ENCODE measurements at places on chromosomes 2 and 18.

DNA sequence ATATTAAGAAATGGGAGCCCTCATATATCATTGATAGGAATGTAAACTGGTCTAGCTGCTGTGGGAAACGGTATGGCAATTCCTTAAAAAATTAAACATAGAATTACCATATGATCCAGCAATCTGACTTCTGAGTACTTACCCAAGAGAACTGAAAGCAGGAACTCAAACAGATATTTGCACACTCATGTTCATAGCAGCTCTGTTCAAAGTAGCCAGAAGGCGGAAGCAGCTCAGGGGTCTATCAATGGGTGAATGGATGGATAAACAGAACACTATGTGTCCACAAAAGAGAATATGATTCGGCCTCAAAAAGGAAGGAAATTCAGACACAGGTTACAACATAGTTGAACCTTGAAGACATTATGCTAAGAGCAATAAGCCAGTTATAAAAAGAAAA is 135.7 kb upstream of the NDUFV2 start:
- no peak for DNase-seq

DNA sequence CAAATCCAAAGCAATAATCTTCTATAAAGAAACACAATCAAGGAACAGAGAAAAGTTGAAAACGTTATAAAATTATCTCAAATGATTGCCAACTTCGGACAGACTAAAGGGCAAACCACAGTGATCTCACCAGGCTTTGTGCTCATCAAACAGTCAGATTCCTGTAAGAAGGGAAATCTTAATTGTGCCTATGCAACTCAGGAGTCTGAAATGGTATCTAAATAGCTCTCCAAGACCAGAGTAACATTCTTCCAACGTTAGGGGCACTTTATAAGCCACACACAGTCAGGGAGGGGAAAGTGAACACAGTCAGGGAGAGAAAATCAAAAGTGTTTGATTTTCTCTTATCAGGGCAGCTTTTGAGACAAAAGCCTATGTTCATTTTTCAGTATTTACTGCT is 29.4 kb downstream of the PLEKHM3 start:
- no peak for DNase-seq

GRCh38 chr2:231935207-231935524 is 9.0 kb upstream of the NPPC start:
- DNase-seq, result no peak

GRCh38 chr2:62147610-62148301 is 48.2 kb upstream of the B3GNT2 start:
- no peak for DNase-seq

DNA sequence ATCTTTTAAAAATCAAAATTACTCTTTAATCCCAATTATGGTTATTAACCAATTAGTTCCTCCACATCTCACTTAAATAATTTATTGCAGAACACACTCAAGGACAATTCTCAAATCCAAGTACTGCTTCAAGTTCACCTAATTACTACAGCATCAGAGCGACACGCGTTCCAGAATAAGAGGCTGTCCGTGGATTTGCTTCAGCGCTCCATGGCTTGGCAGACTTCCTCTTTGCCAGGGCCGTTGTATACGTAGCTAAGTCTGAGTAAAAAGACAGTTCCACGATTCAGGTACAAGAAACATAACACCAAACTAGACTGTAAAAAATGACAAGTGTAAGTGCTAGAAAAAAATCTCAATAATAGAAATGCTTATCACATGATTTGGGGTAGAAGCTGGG is 153.2 kb upstream of the MYT1L start:
- DNase-seq, result no peak

DNA sequence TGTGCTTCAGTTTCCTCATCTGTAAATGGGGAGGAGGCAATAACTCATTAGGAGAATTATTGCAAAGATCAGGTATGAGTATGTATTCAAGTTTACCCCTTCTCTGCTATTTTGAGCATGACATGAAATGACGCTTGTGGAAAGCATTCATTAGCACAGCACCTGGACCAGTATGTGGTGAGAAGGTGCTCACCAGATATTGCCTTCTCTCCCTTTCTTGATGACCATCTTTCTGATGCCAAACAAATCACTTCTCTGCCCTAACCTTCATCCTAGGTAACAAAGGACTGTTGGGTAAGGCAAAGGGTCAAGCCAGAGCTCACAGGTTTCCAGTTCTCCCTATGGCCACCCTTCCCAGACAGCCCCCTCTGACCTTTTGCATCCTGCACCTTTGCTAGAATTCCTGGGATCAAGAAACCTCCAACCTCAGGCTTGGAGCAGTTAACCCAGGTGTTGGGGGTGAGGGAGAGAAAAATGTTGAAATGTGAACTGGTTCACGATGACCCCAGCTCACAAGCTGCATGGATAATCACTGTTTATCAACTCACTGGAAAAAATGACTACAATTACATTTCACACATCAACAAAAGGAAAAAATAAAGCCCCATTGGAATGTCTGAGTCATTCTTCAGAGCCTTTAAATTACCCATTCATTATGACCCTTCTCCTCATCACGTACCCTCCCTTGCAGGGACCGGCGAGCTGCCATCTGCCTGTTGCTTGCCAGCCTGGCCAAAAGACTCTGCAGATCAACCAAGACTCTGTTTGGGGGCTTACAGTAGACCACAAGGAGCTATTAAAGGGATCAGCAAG is 41.6 kb downstream of the LBH start:
- DNase-seq, result no peak

DNA sequence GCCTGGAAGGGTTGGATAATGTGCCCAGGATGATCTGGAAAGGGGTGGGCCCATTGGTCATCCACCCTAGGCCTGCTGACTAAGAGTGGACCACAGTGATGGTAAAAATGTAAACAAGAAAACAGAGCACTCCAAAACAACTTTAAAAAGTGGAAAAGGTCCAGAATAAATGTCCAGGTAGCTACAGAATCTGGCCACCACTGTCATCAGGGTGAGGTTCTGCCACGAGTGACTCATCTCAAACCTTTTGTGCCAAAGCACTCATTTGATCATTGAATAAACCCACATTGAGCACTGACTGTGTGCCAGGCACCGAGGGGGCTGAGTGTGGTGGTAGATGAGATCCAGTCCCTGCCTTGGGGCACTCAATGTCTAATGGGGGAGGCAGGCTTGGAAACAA is 64.9 kb downstream of the EMX1 start:
- DNase-seq, result no peak

GRCh38 chr2:187459256-187459655 is 11.2 kb upstream of the CALCRL start:
- DNase-seq, result no peak

DNA sequence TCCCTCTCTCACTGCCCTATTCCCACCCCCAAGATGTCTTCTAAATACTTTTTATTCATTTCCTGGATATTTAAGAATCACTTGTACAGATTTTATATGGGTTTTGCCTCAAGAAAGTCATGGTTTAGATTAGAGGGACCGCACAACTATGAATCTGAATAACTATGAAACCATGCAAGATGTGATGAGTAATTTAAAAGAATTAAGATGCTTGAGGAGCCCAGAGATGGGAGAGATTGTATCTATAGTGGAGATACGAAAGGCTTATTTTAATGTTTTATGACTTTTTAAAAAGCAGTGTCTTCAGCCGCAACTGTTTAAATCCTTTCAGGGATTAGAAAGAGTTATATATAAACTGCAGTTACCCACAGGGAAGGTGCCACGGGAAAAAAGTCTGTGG is 324.1 kb downstream of the LPIN1 start:
- DNase-seq, result no peak

GRCh38 chr2:159118859-159119500 is 150.5 kb downstream of the TANC1 start:
- no peak for DNase-seq

GRCh38 chr18:58726671-58727070 is 55.4 kb downstream of the MALT1 start:
- no peak for DNase-seq

DNA sequence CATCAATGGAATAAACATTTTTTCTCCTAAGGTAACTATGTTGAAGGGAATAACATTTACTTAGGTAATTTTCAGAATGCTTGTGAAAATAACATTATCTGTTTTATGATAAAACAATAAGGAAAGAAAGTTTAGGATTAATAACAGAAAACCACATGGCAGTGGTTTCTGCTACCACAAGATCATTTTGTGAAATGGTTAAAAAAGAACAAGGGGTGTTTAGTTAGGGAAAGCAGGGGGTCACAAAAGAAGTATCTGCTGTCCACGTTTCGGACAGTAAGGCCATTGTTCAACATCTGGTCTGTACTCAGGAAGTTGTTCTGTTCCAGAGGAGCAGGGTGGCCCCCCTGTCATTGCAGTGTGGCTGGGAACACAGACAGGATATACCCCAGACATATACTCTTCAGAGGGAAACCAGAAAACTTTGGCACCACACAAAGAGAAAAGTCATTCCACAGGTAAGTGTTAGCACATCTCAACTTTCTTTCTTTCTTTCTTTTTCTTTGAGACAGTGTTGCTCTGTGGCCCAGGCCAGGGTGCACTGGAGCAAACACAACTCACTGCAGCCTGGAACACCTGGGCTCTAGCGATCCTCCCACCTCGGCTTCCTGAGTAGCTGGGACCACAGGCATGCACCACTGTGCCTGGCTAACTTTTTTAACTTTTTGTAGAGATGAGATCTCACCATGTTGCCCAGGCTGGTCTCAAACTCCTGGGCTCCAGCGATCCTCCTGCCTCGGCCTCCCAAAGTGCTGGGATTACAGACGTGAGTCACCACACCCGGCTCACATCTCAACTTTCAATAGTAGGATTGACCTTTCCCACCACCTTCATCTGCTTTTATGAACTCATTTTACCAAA is 14.8 kb upstream of the ARL5A start:
- no peak for DNase-seq

- DNase-seq, result peak; percentile 84
These were observed 90.5 kb downstream of the MYOM1 start for GRCh38 chr18:3129053-3129864.

GRCh38 chr18:61892683-61893308 is at the start of gene RNF152:
RNF152 (minus strand) TSS chr18:61893007; CDS start chr18:61816463, 76,544 bp downstream.
- DNase-seq, result peak; percentile 41

DNA sequence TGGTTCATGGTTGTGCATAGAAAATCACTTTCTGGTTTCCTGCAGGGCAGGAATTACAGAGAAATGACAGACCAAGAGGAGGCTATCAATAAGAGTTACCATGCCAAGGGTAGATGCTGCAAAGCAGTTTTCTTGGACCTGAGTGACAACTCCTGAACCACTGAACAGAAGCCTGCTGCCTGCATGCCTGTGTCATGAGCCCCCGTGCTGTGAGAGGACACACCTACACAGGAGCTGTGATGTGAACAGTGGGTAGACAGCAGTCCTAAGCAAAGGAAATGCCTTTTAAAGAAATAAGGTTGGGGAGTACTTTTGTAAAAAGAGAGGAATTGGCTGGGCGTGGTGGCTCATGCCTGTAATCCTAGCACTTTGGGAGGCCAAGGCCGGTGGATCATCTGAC is 54.2 kb upstream of the CREB1 start:
- DNase-seq, result no peak

- no peak for DNase-seq
These were observed 141.1 kb downstream of the DCC start for GRCh38 chr18:52481116-52481515.
